Coronary artery (tissue), 2 donors: ENCODE measurements at places on chromosomes 13 and 19.

GRCh38 chr19:35033067-35034004 lies 3.1 kb downstream of the SCN1B start:
- DNase-seq: no peak

DNA sequence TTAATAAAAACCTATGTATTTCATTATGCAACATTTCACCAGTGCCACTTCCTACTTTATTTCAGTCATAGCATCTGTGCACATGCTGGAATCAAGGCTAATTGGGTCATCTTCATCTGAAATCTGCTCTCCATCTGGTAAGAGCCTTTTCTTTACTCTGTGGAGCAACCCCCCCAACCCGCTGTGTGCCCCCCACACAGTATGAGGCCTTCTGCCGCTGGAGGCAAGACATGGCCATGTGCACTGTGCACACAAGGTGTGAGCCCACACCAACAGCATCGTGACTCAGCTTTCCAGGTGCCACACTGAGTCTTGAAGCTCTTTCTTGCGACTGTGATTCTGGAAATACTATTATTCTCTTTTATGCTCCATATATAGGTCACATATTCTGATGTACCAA lies 471.0 kb downstream of the TBC1D4 start:
- no peak for DNase-seq

DNA sequence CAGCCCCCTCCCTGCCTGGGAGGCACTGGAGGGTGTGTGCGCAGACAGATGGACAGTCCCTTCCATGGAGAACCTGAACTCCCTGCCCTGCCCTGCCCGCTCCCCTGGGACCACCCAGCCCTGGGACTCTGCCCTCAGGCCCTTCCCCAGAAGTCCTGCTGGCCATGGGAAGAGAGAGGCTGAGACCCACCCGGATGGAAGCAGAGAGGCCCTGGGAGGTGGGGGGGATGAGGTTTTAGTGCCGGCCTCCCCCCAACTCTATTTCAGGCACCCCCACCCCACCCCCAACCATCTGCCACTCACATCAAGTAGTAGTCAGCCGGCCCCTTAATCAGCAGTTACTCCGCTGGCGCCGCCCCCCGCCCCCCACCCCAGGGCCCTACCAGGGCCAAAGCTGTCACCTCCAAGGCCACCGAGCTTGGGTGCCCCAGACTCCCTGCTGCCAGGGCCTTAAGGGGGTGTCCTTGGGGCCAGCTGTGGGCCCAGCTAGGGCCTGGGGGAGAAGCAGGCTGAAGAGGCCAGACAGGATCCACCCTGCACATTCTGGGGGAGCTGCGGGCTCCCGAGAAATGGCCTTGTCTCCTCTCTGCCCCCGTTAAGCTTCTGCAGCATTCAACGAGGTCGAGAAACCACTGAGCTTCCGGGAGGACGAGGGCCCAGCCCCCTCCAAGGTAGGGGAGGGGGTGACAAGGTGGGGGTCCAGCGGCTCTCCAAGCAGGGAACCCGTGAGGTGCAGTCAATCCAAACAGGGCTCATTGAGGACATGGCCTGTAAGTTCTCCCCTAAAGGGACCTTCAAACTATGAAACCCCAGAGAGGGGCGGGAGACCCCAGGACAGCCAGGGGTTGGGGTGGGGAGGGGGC lies 17.4 kb downstream of the NMRK2 start:
- peak; percentile 71 for DNase-seq

DNA sequence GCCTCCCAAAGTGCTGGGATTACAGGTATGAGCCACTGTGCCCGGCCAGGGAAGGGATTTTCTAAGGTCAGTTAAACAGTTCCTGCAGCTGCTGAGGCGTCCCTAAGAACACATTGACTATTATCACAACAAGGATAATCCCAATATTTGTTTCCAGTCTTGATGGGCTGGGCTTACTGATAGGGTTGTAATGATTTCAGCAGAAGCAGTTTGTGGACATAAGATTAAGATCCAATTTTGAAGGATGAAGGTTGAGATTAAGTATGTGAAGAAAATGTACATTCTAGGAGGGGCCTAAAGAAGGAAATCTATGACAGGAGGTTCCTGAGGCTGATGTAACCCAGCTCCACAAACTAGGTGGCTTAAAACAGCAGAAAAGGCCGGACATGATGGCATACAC lies 10.7 kb upstream of the CCDC124 start:
- DNase-seq: no peak

- no peak for DNase-seq
These were observed 14.5 kb downstream of the CERS1 start for GRCh38 chr19:18881491-18881890.

- DNase-seq: no peak
These were observed 3.4 kb upstream of the DIAPH3 start for GRCh38 chr13:60167121-60167520.

DNA sequence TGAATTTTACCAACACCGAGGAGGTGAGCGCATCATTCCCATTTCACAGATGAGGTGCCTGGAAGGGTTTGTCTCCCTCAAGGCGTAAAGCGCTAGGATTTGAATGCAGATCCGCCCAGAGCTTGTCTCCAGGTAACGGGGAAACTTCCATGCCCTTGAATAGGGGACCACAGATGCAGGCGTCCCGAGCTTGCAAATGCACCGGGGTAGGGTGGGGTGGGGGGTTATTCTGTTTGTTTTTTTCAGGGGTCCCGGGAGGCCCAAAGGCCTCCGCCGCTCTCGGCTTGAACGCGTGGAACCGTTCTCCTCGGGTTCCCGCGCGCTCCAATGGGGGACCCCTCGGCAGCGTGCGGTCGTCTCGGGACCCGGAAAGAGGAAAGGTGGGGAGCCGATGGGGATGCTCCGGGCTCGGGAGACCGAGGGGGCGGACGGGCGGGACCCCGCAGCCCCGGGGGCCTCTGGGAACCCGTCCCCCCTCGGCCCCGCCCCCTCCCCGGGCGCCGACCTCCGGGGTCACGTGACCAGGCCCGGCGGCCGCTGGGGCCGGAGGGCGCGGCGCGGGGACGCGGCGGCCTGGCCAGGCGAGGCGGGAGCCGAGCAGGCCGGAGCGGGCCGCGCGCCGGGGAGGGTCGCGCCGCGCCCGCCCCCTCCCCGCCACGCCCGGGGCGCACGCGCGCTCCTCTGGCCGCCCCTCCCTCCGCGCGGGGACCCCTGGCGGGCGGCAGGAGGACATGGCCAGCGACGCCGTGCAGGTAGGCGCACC lies at the start of gene PKN1:
PKN1 (plus strand) TSS at position 516 of the 763 bp plus-strand sequence; CDS start at position 732, 216 bp downstream.
- no peak for DNase-seq

GRCh38 chr19:34135054-34135800 lies 37.1 kb upstream of the LSM14A start:
- no peak for DNase-seq

DNA sequence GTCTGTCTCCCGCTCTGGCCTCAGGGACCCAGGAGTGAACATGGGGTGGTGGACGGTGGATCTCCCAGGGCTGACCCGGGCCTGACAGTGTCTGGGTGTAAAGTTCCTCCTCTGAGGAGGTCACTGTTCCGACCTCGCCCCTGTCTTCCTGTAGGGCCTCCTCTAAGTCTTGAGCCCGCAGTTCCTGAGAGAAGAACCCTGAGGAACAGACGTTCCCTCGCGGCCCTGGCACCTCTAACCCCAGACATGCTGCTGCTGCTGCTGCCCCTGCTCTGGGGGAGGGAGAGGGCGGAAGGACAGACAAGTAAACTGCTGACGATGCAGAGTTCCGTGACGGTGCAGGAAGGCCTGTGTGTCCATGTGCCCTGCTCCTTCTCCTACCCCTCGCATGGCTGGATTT lies at the start of gene SIGLEC9:
SIGLEC9 (plus strand) TSS at position 178 of the 400 bp plus-strand sequence; CDS start at position 247, 69 bp downstream.
- no peak for DNase-seq

- no peak for DNase-seq
These were observed 11.3 kb downstream of the EPS15L1 start for GRCh38 chr19:16460454-16460853.

DNA sequence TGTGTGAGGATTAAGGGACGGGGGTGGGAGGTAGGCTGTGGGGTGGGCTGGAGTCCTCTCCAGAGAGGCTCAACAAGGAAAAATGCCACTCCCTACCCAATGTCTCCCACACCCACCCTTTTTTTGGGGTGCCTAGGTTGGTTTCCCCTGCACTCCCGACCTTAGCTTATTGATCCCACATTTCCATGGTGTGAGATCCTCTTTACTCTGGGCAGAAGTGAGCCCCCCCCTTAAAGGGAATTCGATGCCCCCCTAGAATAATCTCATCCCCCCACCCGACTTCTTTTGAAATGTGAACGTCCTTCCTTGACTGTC lies 5.5 kb downstream of the FOSB start:
- no peak for DNase-seq

DNA sequence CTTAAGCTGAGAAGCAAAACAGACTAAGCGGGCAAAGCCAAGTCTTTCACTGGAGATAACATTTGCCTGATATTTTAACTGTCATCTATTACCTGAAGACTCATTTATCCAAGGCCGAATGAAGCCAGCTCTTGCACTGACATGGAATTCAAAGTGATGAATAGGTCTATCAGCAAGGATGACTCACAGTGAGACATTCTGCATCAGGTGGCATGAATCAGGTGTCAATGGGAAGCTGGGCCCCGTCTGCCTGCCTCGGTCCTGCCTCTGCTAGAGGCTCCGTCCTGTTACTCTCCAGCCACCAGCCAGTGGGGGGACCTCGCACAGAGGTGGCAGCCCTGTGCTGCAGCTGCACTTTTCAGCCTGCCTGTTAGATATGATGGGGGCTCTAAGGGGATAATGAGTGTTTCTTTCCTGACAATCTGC lies 23.5 kb downstream of the STARD13 start:
- DNase-seq: no peak

- peak; percentile 43 for DNase-seq
These were observed 148.9 kb downstream of the USP12 start for GRCh38 chr13:27022571-27023311.

DNA sequence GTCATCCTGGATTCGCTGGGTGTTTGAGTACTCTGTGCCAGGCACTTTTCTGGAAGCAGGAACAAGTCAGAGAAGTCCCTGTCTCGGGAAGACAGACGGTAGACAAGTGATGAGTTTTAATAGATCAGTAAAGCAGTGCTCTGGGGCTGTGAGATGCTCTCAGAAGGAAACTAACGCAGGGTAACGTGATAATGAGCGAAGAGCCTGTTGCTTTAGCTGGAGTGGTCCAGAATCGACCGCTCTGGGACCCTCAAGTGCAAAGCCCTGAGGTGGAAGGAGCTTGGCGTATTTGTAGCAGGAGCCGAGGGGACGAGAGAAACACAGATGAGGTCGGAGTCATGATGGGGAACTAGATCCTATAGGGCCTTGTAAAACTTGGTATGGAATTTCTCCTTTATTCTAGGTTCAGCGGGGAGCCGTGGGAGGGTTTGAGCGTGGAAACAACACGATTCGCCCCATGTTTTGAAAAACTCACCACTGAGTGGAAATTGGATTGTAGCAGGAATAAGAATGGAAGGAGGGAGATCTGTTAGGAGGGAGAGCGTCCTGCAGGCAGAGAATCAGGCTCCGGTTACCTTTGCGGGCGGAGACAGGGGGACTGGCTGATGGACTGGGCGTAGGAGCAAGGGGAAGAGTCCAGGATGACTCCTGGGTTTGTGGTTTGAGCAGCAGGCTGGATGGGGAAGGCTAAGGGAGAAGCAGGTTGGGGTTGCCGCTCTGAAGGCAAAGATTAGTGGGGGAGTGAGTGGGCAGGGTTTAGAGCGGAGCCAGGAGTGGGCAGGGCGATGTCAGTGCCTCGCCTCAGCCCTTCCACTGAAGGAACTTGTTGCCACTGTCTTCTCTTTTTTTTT lies 763 bp downstream of the POLD1 start:
- no peak for DNase-seq
